ENCODE measurements at places on chromosomes 2 and 18. TPM values are rescaled to one million over a fixed set of nuclear protein-coding genes. Genes with fewer than 3 reads are reported as not detected.

GRCh38 chr2:235768606-235769005 lies 274.8 kb downstream of the AGAP1 start:
- no peak overlapping the region for H3K27ac ChIP-seq
- no peaks in the 10 kb centered on the region for H3K27me3 ChIP-seq
- H3K4me1 ChIP-seq = no peaks in the 10 kb centered on the region
- H3K36me3 ChIP-seq = no peaks in the 10 kb centered on the region
- no peak overlapping the region for H3K4me3 ChIP-seq

- no peak overlapping the region for H3K4me3 ChIP-seq
- H3K4me1 ChIP-seq = peaks cover 6% of the 10 kb centered on the region
- DNase-seq = no peak
- H3K36me3 ChIP-seq = no peaks in the 10 kb centered on the region
Measured at GRCh38 chr2:152566728-152567069, 150.6 kb downstream of the PRPF40A start.

GRCh38 chr2:118686346-118686745 lies 161.1 kb downstream of the EN1 start:
- no peak overlapping the region for H3K27ac ChIP-seq
- H3K4me1 ChIP-seq = no peaks in the 10 kb centered on the region
- H3K4me3 ChIP-seq = no peak overlapping the region
- H3K36me3 ChIP-seq = no peaks in the 10 kb centered on the region
- DNase-seq = no peak

CYS1 gene
- 0.78 TPM for total RNA-seq

DNA sequence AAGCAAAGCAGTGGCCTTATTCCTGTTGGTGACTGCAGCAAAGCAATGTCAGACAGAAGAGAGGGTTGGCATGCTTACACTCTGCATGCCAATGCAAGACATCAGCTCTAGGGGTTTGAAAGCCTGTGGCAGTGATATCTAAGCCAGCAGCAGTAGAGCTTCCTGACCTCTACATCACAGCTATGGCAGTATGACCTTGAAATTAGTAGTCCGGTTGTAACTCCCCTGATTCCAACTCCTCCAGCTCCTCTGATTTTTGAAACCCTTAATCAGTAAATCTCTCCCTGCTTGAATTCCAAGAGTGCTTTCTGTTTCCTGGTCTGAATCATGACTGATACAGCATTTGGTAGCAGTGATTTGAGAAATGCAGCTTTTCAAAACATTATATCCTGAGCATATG lies 60.0 kb upstream of the LRP1B start:
- no peaks in the 10 kb centered on the region for H3K4me1 ChIP-seq
- no peak overlapping the region for H3K27ac ChIP-seq
- H3K4me3 ChIP-seq = no peak overlapping the region
- no peaks in the 10 kb centered on the region for H3K36me3 ChIP-seq
- DNase-seq = no peak

MPP4 gene
- not detected for total RNA-seq

CYP26B1 gene
- not detected for total RNA-seq

CCDC102B gene
- total RNA-seq = 1.2 TPM

GRCh38 chr2:169711751-169712509 lies 17.7 kb downstream of the PHOSPHO2 start:
- peaks cover 10% of the 10 kb centered on the region for H3K4me1 ChIP-seq
- H3K36me3 ChIP-seq = peaks cover 3% of the 10 kb centered on the region
- no peak overlapping the region for H3K27ac ChIP-seq
- no peak overlapping the region for H3K4me3 ChIP-seq
- no peak for DNase-seq

GRCh38 chr2:96537734-96538486 lies 1.4 kb downstream of the ARID5A start:
- H3K27me3 ChIP-seq = no peaks in the 10 kb centered on the region
- peaks cover 60% of the 10 kb centered on the region for H3K4me1 ChIP-seq
- H3K4me3 ChIP-seq = peak overlapping the region; percentile 94
- peak overlapping the region; percentile 92 for H3K27ac ChIP-seq

GRCh38 chr2:167200019-167200418 lies 311.7 kb downstream of the XIRP2 start:
- DNase-seq = no peak
- H3K27me3 ChIP-seq = no peaks in the 10 kb centered on the region
- H3K27ac ChIP-seq = no peak overlapping the region
- no peaks in the 10 kb centered on the region for H3K36me3 ChIP-seq
- H3K4me1 ChIP-seq = no peaks in the 10 kb centered on the region
- no peak overlapping the region for H3K4me3 ChIP-seq

ARHGEF33 gene
- 0.25 TPM for total RNA-seq

DNA sequence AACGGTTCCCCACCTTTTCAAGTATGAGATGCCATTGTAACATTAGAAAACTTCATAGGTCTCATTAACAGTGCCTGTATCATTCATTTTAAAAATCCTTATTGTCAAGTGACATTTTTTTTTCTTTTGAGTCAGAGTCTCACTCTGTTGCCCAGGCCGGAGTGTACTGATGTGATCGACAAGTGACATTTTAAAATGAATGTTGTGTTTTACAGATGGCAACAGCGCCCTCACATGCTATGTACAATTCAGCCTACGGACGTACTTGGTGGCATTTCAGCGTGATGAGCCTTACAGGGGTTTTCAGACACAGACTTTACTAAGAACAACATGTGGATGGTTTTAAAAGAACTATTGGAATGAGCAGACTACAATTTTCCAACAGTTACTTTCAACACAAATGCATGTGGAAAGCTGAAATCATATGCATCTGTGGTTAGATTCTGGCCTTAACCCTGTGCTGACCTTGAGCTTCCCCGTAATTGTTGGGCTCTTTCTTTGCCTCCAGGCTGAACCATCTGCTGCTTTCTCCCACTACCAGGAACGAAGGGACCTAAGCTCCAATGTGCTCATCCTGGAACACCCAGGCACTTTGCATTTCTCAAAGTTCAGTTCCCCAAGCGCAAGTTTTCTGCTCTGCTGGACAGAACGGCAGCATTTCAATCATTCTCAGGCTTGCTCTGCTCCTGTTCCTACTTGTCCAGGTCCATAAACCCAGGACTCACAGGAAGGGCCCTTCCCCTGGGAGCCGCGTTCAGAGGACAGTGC lies 119.9 kb upstream of the NDUFV2 start:
- H3K27ac ChIP-seq = no peak overlapping the region
- no peaks in the 10 kb centered on the region for H3K36me3 ChIP-seq
- no peak for DNase-seq
- H3K27me3 ChIP-seq = peaks cover 5% of the 10 kb centered on the region

GRCh38 chr2:28412625-28413151 lies 20.0 kb downstream of the FOSL2 start:
- H3K36me3 ChIP-seq = peaks cover 96% of the 10 kb centered on the region
- DNase-seq = no peak
- H3K27ac ChIP-seq = no peak overlapping the region

- no peaks in the 10 kb centered on the region for H3K36me3 ChIP-seq
- peaks cover 51% of the 10 kb centered on the region for H3K4me1 ChIP-seq
- H3K27ac ChIP-seq = no peak overlapping the region
- peaks cover 16% of the 10 kb centered on the region for H3K27me3 ChIP-seq
- DNase-seq = no peak
Measured at GRCh38 chr2:65355186-65355831, 77.1 kb downstream of the SPRED2 start.

DNA sequence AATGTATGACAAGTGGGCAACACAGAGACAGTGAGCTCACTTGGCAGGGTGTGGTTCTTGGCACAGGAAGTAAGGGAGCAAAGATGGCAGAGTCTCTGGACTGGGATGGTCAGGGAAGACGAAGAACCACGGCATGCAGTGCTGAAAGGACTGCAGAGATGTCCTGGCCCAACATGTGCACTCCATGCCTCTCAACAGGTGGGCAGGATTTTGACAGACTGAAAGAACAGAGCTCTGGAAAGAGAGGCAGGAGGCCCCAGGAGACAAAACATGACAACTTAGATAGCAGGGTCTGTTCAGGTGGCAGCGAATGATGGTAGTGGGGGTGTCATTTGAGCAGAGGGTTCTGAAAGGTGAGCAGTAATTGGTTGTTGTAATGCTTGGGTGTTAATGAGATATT lies 180.3 kb downstream of the FHOD3 start:
- no peak overlapping the region for H3K4me3 ChIP-seq
- no peaks in the 10 kb centered on the region for H3K36me3 ChIP-seq
- no peak for DNase-seq

PIEZO2 gene
- not detected for total RNA-seq

AUP1 gene
- total RNA-seq = 155 TPM

SANBR gene
- 9.4 TPM for total RNA-seq

CTAGE1 gene
- total RNA-seq = not detected

FAM124B gene
- total RNA-seq = 2.0 TPM

DNA sequence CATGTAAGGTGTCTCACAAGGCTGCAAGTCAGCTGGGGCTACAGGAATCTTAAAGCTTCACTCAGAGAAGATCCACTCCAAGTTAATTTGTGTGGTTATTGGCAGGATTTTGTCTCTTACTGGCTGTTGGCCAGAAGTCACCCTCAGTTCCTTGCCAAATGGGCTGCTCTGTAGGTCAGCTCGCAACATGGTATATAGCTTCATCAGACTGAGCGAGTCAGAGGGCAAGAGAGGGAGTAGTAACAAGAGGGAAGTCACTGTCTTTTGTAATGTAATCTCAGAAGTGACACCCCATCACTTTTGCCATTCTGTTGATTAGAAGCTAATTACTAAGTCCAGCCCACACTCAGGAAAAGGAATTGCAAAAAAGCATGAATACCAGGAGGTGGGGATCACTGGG lies 119.5 kb downstream of the LRRTM1 start:
- H3K27me3 ChIP-seq = no peaks in the 10 kb centered on the region
- H3K4me3 ChIP-seq = no peak overlapping the region
- H3K36me3 ChIP-seq = no peaks in the 10 kb centered on the region
- no peak for DNase-seq
- no peaks in the 10 kb centered on the region for H3K4me1 ChIP-seq

HRH4 gene
- total RNA-seq = 0.16 TPM

GRCh38 chr2:138321458-138321857 lies 180.1 kb upstream of the SPOPL start:
- H3K36me3 ChIP-seq = no peaks in the 10 kb centered on the region
- H3K27me3 ChIP-seq = no peaks in the 10 kb centered on the region
- no peaks in the 10 kb centered on the region for H3K4me1 ChIP-seq

GRCh38 chr2:112019569-112019982 lies 35.5 kb upstream of the TMEM87B start:
- H3K27me3 ChIP-seq = peaks cover 22% of the 10 kb centered on the region
- no peak for DNase-seq
- no peaks in the 10 kb centered on the region for H3K36me3 ChIP-seq

DNA sequence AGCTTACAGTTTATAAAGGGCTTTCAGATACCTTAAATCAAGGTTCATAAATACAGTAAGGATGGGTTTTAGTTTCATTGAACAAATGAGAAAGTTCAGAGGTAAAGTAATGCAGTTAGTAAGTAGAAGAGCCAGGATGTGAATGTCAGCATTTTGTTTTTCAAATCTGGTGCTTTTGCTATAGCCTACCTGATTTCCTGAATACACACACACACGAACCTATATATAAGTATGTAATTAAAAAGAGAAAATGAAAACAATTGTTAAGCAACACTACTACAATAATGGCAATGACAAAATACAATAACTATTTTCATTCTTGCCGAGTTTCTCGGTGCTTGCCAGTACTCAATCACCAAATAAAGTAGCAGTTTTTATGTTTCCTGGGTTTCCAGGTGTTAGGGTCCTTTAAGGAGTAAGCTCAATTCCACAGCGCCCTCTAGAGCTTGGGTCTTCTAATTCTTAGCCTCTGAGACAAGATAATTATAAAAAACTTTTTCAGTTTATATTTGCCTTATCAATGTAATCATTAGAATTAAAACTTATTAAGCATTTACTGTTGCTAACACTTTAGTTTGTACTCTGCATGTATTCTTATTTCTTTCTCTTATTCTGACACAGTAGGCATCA lies 512.9 kb upstream of the ACVR2A start:
- no peak overlapping the region for H3K27ac ChIP-seq
- DNase-seq = no peak
- peaks cover 7% of the 10 kb centered on the region for H3K27me3 ChIP-seq
- H3K36me3 ChIP-seq = no peaks in the 10 kb centered on the region
- no peak overlapping the region for H3K4me3 ChIP-seq
- peaks cover 8% of the 10 kb centered on the region for H3K4me1 ChIP-seq

DNA sequence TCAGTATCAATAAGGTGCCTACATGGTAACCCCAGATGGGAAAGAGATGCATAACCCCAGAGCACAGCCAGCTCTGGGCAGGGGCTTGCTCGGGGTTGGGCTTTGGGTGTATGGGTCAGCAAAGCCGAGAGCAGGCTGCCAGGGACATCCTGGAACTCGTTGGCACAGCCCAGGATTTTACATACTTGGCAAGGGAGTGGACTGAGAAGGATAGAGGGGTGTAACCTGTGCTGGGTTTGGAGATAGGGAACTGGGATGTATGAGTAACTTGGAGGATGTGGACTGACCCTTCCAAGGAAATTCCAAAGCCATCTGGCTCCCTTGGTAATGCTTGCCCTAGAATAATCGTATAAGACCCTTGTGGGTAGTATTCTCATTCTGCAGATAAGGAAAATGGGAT lies 44.2 kb downstream of the GPR39 start:
- no peaks in the 10 kb centered on the region for H3K27me3 ChIP-seq
- H3K4me1 ChIP-seq = no peaks in the 10 kb centered on the region
- H3K27ac ChIP-seq = no peak overlapping the region
- DNase-seq = no peak
- no peak overlapping the region for H3K4me3 ChIP-seq

GRCh38 chr18:70044632-70045031 lies 97.0 kb upstream of the CD226 start:
- H3K27ac ChIP-seq = no peak overlapping the region
- DNase-seq = no peak
- H3K4me1 ChIP-seq = peaks cover 6% of the 10 kb centered on the region

DNA sequence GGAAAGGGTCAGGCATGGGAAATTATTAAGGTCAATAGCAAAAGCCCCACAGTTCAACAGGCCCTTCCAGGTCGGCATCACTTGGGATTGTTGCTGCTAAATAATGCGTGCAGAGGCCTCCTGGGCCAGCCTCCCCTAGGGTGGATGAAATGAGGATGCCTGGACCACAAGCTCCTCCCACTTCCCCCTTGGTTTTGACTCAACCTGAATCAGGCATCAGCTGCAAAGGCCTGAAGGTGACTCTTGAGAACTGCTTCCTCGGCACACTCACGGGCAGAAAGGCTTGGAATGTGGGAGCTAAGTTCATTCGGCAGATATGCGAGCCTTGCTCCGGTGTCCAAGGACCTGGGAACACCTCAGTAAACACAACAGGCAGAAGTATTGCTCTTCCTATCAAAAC lies 69.3 kb downstream of the MBP start:
- H3K4me1 ChIP-seq = peaks cover 90% of the 10 kb centered on the region
- peak; percentile 79 for DNase-seq
- no peaks in the 10 kb centered on the region for H3K27me3 ChIP-seq
- H3K36me3 ChIP-seq = peaks cover 71% of the 10 kb centered on the region
- H3K4me3 ChIP-seq = peak overlapping the region; percentile 61

NOP58 gene
- total RNA-seq = 206 TPM

- H3K4me1 ChIP-seq = peaks cover 15% of the 10 kb centered on the region
- DNase-seq = no peak
- no peak overlapping the region for H3K27ac ChIP-seq
- H3K4me3 ChIP-seq = no peak overlapping the region
- peaks cover 37% of the 10 kb centered on the region for H3K27me3 ChIP-seq
Measured at GRCh38 chr2:134301099-134301927, 47.4 kb downstream of the MGAT5 start.

- no peak overlapping the region for H3K27ac ChIP-seq
- H3K36me3 ChIP-seq = no peaks in the 10 kb centered on the region
- H3K4me3 ChIP-seq = no peak overlapping the region
- H3K4me1 ChIP-seq = peaks cover 1% of the 10 kb centered on the region
- H3K27me3 ChIP-seq = no peaks in the 10 kb centered on the region
Measured at GRCh38 chr2:2166881-2167280, 164.2 kb downstream of the MYT1L start.
